ENCODE measurements at places on chromosomes 11 and 22.
A peak's percentile ranks its signal among the peaks of the same experiment; 100 is the strongest.

DNA sequence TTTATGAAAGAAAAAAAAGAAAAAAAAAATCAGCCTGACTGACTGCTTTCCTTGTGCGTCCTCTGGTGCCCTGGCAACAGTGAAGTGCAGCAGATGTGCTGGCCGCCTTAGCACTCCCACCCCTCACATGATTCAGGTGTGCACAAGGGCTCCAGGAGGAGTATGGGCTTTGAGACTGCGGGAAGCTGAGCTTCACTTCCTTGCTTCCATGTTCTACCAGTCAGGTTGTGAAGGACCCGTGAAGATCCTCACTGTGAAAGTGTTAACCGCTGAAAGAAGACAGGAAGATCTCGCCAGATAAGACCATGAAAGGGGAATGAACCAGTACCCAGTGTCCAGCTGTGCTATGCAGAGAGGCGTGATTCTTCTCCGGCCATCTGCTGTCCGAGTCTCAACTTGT, 48.2 kb downstream of the HIRA start:
- peak; percentile 46 for DNase-seq

- DNase-seq: no peak
These were observed 1.8 kb upstream of the OR2D2 start for GRCh38 chr11:6894097-6894496.

DNA sequence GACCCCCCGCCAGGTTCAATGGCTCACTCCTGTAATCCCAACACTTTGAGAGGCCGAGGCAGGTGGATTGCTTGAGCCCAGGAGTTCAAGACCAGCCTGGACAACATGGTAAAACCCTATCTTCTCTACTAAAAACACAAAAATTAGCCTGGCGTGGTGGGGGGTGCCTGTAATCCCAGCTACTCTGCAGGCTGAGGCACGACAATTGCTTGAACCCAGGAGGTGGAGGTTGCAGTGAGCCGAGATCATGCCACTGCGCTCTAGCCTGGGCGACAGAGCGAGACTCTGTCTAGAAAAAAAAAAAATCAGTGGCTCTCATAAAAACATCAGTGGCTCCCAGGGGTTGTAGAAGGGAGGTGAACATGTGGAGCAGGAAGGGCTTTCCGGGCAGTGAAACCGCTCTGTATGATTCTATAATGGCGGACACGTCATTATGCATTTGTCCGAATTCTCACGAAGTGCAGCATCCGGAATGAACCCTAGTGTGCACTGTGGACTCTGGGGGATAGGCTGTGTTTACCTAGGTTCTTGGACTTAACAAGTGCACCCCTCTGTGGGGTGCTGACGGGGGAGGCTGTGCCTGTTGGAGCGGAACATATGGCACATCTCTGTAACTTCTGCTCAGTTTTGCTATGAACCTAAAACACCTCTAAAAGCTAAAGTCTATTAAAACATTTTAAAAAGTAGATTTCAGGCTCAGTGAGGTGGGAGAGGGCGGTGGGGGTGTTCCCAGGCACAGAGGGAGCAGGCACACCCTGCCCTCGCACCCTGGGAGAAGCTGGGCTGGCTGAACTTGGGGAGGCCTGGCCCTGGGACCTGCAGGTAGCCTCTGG, 49.1 kb upstream of the SEPTIN5 start:
- DNase-seq: peak; percentile 75

GRCh38 chr11:15816260-15816871, 540.0 kb downstream of the SOX6 start:
- no peak for DNase-seq

- no peak for DNase-seq
These were observed 7.1 kb downstream of the PRPF19 start for GRCh38 chr11:60899046-60899936.
